CD4-positive, alpha-beta T cell treated with Interleukin-12 subunit alpha and Interleukin-12 subunit beta, for 1 hour (primary cell): ENCODE measurements at places on chromosomes 12 and 14.

DNA sequence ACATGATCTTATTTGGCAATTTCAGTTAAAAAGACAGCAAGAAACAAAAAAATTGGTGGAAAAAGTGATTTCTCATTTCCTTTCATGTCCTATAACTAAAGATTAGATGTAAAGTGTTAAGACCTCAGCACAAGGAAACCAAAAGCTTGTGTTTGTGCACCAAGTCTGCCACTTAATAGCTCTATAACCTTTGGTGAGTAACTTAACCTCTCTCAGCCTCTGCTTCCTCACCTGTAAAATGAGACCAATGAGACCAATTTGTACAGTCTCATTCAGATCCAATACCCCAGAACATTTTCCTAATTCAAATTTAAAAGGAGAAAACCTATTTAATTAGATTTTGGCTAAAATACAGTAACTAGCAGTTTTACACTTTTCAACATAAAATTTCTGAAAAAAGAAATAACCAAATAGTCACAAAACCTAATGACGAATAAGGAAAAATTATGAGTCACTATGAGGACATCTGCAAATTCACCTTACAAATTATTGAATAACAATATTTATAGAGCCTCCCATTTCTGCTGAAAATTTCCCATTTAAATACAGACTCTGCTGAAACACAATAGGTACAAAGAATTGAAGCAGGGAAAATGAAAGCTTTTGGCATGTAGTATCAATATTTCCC, 71.1 kb downstream of the EPS8 start:
- DNase-seq: no peak

DNA sequence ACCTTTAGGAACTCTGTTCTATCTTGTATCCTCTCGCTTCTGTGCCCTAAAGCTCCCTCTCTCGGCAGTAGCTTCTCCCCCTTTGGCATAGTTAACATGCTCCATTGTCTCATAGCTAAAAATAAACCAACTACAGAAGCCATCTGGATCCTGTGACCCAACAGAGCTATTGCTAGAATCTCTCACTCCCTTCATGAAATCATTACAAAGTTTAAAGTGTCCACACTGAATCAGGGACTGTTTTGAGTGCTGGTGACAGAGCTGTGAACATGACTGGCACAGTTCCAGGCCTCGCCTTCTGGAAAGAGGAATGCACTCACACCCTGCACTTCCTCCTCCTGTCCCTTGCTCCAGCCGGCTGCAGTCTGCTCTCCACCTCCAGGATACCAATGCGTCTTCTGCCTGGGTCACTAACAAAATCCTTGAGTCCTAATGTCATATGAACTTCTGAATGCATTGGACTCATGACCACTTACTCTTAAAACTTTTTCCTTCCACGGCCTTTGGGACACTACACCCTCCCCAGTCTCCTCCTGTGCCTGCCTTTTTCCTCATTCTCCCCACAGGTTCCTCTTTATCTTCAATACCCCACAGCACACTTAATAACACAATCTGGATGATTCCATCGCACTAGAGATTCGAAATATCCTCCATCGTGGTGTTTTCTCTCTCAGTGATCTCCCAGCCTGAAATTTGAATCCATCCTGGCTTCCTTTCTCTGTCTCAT, 13.2 kb downstream of the PLBD1 start:
- no peak for DNase-seq

- no peak for DNase-seq
These were observed 30.7 kb upstream of the HDAC7 start for GRCh38 chr12:47850153-47851084.

DNA sequence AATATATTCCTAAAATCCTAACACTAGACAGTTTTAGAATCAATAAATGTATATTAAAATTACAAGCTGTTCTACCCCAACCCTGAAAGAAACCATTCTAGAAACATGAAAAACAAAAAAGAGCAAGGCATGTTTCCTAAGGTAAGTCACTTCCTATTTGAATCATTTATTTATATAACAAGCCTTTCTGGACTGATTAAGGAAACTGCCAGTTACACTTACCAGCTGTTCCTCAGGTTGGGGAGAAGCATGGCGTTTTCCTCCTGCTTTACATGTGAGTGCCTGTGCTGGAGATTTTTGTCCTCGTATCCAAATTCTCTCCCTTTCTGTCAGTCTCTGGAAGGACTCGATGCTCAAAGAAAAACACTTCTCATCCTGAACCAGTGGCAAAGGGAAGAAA, 183.3 kb downstream of the EFCAB11 start:
- DNase-seq: no peak

GRCh38 chr14:21248739-21249411, 20.4 kb downstream of the HNRNPC start:
- DNase-seq: no peak

GRCh38 chr12:124914392-124915238, at the start of gene UBC:
Gene UBC, minus strand, starts transcription at chr12:124914650. Its CDS starts 879 bp downstream, at chr12:124913771.
- DNase-seq: peak; percentile 93

GRCh38 chr14:78737116-78737515, 566.9 kb downstream of the NRXN3 start:
- DNase-seq: no peak

GRCh38 chr12:96014943-96015599, 18.9 kb upstream of the HAL start:
- DNase-seq: no peak

- DNase-seq: peak; percentile 73
These were observed 365 bp upstream of the CCDC88C start for GRCh38 chr14:91417983-91418386.

GRCh38 chr12:79897617-79898016, 37.3 kb downstream of the PPP1R12A start:
- DNase-seq: no peak

DNA sequence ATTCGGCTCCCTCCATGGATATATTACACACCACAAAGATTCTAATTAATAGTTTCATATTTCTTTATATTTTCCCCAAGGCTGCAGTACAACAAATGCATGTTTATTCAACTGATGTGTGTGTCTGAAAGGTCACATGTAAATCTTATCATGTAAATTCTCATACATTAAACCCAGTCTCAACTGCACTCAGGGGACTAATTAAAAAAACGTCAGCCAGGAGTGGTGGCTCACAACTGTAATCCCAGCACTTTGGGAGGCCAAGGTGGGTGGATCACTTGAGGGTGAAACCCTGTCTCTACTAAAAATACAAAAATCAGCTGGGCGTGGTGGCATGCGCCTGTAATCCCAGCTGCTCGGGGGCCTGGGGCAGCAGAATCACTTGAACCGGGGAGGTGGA, 67.8 kb downstream of the MAP3K9 start:
- DNase-seq: no peak

DNA sequence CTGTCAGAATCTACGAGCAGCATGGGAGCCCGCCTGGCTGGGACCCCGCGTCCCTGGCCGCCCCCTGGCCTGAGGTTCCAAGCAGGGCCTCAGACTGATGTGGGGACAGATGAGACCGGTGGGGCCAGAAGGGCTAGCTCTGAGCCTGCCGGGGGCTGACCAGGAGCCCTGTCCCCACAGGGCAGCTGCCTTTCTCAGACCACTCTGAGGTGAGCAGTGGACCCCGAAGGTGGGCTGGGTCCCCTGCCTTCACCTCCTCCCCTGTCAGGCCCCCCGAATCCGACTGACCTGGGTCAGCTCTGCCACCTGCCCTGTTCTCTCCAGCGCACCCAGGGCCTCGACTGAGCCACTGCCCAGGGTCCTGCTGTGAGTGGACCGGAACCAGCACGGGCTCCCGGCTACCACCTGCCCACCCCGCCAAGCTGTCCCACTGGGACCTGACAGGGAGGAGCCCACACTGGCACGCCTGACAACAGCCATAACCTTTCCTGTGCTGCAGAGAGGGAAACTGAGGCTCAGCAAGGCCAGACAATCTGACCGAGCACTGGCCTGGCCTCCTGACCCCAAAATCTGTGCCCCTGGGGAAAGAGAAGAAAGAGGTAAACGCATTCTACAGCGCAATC, 29.7 kb upstream of the TMEM179 start:
- no peak for DNase-seq

GRCh38 chr12:14396071-14396470, 30.6 kb downstream of the ATF7IP start:
- peak; percentile 81 for DNase-seq

- DNase-seq: no peak
These were observed 183.6 kb upstream of the PRMT8 start for GRCh38 chr12:3307389-3307788.

DNA sequence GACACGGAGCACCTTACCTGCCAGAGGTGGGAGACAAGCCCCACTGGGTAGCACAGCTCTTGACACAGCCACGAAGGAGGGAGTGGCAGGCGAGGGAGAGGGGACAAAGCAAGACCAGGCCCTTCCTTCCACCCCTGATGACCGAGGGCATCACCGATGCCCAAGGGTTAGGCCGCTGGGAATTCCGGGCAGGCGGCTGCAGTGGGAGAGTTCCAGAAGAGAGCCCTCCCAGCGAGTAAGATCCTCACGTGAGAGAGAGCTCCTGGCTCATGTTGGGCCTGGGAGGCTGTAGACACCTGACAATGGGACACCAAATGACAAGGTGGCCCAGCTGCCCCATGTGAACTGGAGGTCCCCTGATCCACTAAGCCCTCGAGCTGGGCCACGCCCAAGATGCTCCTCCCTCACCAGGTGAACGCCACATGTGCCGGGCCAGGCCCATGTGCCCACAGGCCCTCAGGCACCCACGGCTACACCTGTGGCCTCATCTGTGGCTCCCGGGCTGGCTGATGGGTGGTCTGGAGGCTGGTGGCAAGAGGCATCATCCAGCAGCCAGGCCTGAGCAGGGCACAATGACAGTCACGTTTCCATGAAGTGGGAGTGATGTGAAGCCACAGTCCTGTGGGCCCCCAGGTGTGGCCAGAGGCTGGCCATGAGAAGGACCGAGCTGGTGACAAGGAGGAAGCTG, 32.1 kb upstream of the C14orf180 start:
- no peak for DNase-seq

DNA sequence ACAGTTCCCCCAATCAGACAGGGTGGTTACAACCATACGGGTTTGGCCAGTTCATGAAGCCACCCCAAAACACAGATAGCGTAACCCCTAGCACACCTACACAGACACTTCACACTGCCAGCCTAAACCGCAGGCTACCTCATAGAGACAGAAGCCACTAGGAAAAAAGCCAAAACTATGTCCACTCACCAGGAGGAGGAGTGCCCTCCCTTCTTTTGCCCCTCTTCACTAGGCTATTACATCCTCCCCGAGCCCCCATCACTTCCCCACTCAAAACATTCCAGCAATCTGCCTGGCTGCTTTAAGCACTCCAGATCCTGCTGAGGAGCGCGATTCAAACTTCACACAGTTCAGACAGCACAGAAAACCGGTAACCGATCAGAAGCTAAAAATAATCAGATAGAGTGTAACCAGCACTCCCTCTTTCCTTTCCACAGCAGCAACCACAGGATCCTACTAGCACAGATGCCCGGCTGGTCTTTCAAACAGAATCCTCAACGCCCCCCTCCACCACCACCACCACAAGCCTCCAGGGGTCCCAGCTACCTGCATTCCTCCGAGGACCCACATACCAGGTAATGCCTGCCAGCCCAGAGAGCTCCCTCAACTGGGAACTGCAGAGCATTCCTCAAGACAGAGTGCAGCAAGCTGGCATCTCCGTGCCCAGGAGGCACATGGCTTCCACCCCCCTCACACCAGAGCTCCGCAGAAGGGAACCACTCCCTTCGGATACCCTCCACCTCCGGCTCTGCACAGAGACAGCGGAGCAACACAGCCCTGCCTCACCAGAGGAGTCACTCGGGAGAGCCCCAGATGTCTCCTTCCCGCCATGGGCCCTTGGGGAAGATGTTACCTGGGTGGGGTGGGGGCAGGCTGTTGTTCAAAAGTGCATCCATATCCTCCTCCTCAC, 1.5 kb downstream of the CHD4 start:
- peak; percentile 68 for DNase-seq

- DNase-seq: no peak
These were observed 96.9 kb upstream of the PMCH start for GRCh38 chr12:102294568-102294967.

DNA sequence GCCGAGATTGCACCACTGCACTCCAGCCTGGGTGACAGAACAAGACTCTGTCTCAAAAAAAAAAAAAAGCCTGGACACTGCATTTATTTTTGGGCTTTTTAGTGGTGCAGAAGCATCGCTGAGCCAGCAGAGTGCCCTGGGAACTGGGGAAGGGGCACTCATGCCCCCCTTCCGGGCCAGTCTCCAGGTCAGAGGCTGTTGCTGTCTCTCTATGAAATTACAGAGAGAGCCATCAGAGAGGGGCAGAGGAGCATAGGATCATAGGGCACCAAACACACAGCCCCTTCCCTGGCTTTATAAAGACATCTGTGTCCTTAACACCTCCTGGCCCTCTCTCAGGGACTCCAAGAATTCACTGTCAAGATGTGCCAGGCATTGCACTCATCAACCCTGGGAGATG, 195.8 kb downstream of the CALM1 start:
- no peak for DNase-seq

DNA sequence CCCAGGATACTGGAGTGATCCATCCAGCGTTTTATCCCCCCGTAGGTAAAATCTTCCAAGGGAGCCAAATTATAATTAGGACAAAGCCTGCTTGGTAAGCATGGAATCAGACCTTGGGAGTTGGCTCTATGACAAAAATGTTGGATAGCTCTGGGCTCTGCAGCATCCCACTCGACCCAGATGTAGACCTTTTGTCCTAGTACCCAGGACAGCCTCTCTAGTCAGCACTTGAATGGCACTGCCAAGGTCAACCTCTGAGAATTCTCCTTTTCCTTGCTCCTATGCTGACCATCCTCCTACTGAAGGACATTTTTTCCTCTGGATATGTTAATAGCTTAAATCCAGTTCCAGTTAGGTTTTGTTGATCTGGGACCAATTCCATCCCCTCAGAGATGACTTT, 104.7 kb upstream of the SLC35F4 start:
- DNase-seq: no peak

DNA sequence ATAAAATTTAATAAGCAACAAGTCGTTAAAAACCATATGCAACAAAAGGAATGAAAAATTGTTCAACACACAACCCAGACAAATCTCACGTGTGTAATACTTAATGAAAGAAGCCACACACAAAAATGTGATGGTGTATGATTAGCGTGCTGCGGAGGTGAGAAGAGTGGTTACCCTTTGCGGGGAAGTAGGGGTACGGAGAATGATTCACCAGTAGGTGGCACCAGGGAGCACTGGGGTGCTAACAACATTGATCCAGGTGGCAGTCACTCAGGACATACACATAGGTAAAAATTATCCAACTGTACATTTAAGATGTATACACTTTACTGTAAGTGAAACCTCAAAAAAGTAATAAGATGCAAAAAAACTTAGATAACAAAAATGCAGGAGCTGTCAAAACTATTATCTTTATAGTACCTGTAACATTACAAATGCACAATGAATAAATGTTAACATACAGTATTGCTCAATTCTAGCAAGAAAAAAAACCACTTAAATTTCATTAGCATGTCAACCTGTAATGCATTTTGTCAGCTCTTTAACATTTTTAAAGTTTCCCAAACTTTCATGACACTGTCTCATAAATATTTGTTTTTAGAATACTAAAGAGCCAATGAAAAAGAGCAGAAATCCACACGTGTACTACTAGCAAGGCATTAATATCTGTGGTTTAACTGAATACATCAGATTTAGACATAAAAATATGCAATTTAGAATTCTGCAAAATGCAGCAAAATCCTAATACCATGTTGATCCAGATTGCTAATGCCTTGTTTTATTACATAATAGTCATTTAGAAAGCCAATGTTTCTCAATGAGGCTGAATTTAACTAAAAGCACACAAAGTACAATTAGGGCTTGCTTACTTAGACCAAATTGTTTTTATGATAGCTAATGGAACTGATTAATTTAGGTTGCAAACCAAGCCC, 46.7 kb downstream of the TMCC3 start:
- peak; percentile 66 for DNase-seq
